ENCODE measurements at places on chromosomes 3 and 15.

DNA sequence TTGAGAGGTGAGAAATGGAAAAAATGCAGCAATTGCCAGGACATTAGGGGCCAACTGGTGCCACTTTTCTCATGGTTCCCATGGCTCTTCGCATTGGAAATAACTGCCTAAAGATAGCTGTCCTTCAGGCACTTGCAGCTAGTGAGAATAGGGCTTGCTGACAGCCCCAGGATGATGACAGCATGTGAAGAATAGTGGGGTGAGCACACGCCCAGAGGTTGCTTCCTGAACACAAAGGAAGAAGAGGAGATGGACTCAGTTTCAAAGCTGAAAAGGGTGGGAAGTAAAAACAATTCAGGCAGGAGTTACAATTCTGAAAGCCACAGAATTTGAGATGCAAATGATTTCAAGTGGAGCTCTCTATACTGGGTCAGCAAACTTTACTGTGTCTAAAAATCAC lies 45.6 kb downstream of the TNFAIP8L3 start:
- no peak for DNase-seq

- DNase-seq, result no peak
These were observed 116.0 kb upstream of the CBLB start for GRCh38 chr3:105984837-105985236.

DNA sequence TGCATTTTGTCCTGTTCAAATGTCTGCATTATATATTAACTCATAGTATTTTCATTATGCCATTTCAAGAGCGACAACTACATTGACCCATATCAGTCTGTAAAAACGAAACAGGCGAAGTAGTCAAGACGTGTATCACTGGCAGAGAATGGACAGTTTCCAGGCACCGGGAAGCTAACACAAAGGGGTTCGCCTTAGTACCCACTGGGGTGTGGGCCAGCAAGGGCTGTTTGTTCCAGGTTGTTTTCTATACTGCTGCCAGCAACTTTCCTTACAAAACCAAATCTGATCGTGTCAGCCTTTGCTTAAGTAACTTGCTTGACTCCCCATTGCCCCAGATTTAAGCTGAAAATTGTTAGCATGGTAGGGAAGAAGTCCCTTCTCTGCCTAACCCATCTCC lies 87.1 kb downstream of the CGNL1 start:
- DNase-seq, result no peak

- DNase-seq, result no peak
These were observed 1.2 kb downstream of the TWF2 start for GRCh38 chr3:52237657-52238172.

GRCh38 chr3:160460033-160460432 lies 10.4 kb upstream of the TRIM59 start:
- no peak for DNase-seq

GRCh38 chr3:76222201-76222600 lies 436.9 kb upstream of the ZNF717 start:
- no peak for DNase-seq

GRCh38 chr15:41961595-41962202 lies 10.7 kb downstream of the EHD4 start:
- DNase-seq, result no peak

- DNase-seq, result no peak
These were observed 5.7 kb downstream of the DPPA4 start for GRCh38 chr3:109331692-109332091.

DNA sequence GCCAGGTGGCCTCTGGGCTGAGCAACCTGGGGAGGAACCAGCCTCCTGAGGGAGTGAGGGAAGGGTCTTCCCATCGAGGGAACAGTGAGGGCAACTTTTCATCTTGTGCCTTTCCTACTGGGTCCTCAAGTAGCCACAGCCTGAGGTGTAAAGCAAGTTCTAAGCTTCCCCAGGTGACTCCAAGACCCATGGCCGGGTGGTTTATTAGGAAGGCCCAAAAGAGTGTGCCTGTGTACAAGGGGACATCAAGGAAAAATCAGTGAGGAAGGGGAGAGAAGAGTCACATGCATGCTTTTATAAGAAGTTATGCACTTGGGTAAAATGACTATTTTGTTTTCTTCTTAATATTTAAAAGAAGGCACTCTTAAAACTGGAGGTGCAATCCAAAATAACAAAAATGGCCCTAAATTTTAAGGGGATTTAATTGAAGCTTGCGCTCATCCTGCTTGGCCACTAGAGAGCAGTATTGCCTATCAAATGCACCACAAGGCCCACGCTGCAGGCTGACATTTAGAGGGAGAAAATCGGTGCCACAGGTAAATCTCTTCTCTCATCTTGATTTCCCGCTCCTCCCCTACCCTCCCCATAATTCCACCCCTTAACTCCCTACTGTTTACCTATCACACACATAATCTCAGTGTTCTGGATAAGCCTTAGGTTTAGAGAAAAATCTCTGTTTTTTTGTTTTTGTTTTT lies 6.7 kb downstream of the NANOGP8 start:
- no peak for DNase-seq

GRCh38 chr3:52683611-52684010 lies 2.1 kb downstream of the PBRM1 start:
- no peak for DNase-seq

GRCh38 chr3:33722626-33723370 lies 4.7 kb upstream of the CLASP2 start:
- DNase-seq, result no peak

GRCh38 chr3:72657666-72658065 lies 190.6 kb downstream of the SHQ1 start:
- no peak for DNase-seq

DNA sequence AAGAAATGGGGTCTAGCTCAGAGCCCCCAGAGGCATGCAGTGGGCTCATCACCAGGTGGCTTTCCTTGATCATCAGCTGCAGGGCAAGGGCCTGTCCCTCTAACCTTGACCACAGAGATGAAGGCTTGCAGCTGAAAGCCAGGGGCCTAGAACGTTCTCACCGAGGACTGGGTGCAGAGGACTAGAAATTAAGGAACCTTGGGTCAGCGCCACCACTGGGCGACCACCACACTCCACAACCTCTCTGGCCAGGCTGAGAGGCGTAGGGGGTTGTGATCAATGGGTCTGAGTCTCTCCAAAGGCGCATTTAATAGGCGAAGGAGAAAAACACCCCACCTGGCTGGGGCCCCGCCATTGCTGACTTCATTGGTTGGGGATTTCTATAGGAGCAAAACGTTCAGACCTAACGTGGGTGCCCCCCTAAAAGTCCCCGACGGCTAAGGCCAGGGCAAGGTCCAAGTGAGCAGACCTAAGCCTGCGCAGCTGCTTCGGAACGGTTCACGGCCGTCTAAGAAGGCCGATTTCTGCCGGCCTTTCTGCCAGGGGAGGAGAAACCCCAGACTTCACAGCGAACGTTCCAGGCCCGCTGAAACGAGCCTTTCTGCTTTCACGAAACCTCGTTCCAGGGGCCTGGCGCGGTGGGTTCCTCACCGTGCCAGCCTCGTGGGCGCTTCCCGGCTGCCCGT lies 915 bp downstream of the BCL2L10 start:
- no peak for DNase-seq

DNA sequence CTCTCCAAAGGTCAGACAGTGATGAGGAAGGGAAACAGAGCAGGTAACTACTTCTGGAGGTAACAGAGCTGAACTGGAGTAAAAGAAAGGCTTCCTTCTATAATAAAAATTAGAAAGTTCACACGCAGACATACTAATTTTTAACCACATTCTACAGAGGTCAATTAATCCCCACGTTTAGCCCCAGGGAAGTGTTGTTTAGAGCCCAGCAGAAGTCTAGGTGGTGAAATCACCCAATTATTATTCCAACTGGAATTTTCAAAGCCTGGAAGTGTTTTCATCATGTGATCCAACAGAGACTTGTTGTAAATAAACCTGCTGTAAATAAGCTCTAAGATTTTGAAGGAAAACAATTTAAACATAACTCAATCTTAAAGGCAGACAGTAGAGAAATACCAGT lies 6.8 kb downstream of the ALDH1A2 start:
- no peak for DNase-seq

GRCh38 chr3:192931825-192932224 lies 14.2 kb upstream of the MB21D2 start:
- no peak for DNase-seq

GRCh38 chr15:61421470-61421869 lies 192.4 kb upstream of the RORA start:
- DNase-seq, result no peak

- no peak for DNase-seq
These were observed 14.9 kb upstream of the WDR49 start for GRCh38 chr3:167668651-167669050.

GRCh38 chr3:69499899-69500421 lies 114.1 kb upstream of the FRMD4B start:
- no peak for DNase-seq

DNA sequence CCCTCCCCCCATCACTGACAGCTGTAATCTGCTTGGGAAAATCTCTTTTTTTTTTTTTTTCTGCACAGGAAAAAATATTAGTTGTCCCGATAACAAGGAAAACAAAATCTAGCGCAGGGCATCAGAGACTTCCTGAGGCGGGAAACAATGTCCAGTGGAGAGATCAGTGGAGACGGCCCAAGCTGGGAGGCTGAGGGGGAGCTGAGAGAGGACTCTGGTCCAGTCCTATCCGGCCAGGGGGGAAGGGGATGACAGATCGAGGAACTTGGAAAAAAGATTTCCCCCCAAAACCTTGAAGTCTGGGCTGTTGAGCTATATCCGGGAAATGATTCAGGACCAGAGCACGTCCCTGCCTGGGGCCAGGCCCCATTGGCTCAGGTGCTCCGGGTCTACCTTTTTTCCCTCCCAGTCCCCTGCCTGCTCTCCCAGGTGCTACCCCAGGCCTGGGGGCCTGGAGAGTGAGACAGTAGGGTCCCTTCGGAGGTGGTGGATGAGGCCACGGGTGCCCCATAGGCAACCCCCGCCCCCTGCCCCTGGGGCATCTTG lies 14.0 kb upstream of the DLL4 start:
- no peak for DNase-seq

DNA sequence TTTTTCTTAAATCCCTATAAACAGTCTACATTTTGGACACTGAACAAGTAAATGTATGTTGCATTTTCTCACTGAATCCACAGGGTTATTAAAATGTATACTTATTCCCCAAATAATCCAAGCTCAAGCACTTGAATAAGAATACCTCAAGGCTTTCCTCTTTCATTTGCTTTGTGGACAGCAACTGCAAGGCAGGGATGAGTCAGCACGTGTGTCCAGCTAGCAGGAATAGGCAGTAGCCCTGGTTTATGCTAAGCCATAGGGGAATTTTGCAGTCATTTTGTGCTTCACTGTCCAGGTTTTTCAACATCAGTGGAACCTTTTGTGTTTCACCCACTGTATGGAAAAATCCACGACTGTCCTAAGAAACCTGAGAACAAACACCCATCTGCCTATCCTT lies 96.7 kb upstream of the KCNMB2 start:
- DNase-seq, result no peak

DNA sequence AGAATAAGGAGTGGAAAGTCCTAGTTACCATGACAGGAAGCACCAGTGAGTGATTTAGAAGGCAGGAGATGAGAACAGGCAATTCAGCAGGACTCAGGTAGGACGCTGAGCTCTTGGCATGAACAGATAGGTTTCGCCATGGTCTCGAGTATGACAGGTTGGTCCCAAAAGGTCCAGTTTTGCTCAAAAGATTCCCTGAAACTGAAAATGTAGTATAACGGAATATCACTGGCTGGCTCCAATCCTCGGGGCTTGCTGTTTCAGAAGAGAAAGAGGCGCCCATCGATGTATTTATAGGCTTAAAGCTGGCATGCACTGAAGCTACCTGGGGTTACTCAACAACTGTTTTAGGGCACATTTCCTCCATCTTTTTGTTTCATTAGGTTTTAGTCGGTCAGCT lies 59.2 kb downstream of the SRGAP3 start:
- no peak for DNase-seq

GRCh38 chr15:38080651-38081275 lies 146.3 kb downstream of the TMCO5A start:
- DNase-seq, result no peak

DNA sequence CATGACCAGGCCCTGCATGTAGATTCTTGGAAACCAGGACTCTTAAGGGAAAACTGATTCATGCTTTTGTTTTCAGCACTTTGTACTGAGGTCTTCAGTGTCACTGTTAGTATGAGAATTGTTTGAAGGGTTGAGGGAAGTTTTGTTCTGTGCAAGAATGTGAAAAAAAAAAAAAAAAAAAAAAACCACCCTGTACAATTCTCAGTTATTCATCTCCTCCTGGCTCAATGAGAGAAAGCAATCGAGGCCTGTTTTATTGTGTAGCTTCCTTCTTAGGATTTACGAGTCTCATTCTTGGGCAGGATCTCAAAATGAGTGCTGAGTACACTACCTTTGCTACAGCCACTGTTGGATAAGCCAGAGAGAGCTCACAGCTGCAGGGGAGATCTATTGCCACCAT lies 469.5 kb downstream of the CNTN4 start:
- no peak for DNase-seq

DNA sequence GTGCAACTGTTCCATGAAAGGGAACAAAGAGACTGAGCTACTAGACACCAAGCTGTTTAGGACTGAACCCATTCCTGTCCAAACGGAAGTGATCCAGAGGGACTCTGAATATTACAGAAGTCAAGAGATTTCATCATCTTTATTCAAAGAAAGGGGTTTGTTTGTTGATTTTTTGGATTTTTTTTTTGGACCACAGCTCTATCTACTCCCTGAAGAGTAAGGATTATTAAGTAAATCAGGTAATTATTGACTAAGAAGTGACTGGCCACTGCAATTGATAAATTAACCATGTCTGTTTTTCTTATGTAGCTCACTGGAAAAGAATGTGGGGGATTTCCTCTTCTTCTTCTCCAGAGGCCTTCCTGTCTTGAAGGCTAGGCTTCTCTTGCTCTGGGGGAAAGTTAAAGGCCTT lies 146.6 kb upstream of the TPM1 start:
- no peak for DNase-seq

GRCh38 chr3:27661797-27662196 lies 60.3 kb downstream of the EOMES start:
- no peak for DNase-seq

GRCh38 chr3:23114432-23114831 lies 88.7 kb upstream of the UBE2E2 start:
- no peak for DNase-seq

- DNase-seq, result no peak
These were observed 77.0 kb downstream of the ITGA11 start for GRCh38 chr15:68354923-68355322.

DNA sequence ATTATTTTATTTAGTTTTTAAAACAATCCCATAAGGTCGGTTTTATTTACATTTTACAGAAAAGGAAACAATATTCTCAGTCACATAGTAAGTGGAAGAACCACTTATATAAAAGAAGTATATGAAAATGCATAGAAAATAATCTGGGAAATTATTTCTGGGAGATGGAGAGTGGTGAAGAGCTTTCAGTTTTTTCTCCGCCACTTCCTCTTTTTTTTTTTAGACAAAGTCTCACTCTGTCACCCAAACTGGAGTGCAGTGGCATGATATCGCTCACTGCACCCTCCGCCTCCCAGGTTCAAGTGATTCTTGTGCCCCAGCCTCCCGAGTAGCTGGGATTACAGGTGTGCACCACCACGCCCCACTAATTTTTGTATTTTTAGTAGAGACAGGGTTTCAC lies 21.2 kb downstream of the RAD51 start:
- DNase-seq, result no peak

GRCh38 chr3:122355612-122356011 lies 27.4 kb downstream of the MIX23 start:
- DNase-seq, result no peak

- DNase-seq, result peak; percentile 44
These were observed 428 bp downstream of the LYSMD4 start for GRCh38 chr15:99732751-99733267.

GRCh38 chr3:66144568-66145407 lies 76.0 kb upstream of the SLC25A26 start:
- DNase-seq, result no peak

GRCh38 chr15:89654301-89654761 lies 936 bp downstream of the KIF7 start:
- no peak for DNase-seq

Data from activated CD4-positive, CD25-positive, alpha-beta regulatory T cell treated with anti-CD3 and anti-CD28 coated beads, Interleukin-2, amount 50 U/mL, for 72 hours (primary cell).